ENCODE measurements at places on chromosomes 13 and 19. TPM values are rescaled to one million over a fixed set of nuclear protein-coding genes. Genes with fewer than 3 reads are reported as not detected.

DNA sequence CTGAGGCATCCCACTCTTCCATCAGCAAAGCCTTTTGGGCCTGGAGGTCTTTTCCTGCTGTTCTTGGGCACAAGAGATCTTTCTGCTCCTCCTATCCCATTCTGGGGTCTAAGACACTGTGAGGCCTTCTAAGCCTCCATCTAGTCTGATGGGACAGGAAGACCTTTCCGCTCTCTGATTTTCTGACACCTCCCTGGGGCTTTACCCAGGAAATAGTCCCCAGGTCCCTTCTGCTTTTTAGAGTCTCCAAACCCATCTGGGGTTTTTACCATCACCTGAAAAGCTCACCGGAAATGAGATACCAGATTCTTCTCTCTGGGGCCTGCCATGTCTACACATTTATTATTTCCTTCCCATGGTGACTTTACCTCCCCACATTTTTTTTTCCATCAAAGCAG, 21.1 kb downstream of the CLEC17A start:
- no peaks in the 10 kb centered on the region for H3K4me1 ChIP-seq
- no peak overlapping the region for H3K27ac ChIP-seq
- H3K27me3 ChIP-seq = no peaks in the 10 kb centered on the region

GRCh38 chr19:35756377-35757230, at the start of gene HSPB6:
Gene HSPB6 (minus strand): TSS chr19:35757029. CDS start chr19:35757008, 21 bp downstream.
- DNase-seq = peak; percentile 54
- no peaks in the 10 kb centered on the region for H3K27me3 ChIP-seq
- H3K4me1 ChIP-seq = no peaks in the 10 kb centered on the region
- H3K4me3 ChIP-seq = peak within 1 kb of the TSS; percentile 91
- no peak within 1 kb of the TSS for H3K27ac ChIP-seq

- H3K4me1 ChIP-seq = no peaks in the 10 kb centered on the region
- peaks cover 21% of the 10 kb centered on the region for H3K36me3 ChIP-seq
- peak; percentile 78 for DNase-seq
- no peak overlapping the region for H3K27ac ChIP-seq
- H3K27me3 ChIP-seq = no peaks in the 10 kb centered on the region
These were observed 10.1 kb downstream of the AP2S1 start for GRCh38 chr19:46840498-46840942.

The SGTA gene
- total RNA-seq = 102 TPM

The CABP5 gene
- not detected for total RNA-seq

Data from H9 (cell line).